Inflammatory macrophage (primary cell): ENCODE measurements at places on chromosomes 1 and 21.

DNA sequence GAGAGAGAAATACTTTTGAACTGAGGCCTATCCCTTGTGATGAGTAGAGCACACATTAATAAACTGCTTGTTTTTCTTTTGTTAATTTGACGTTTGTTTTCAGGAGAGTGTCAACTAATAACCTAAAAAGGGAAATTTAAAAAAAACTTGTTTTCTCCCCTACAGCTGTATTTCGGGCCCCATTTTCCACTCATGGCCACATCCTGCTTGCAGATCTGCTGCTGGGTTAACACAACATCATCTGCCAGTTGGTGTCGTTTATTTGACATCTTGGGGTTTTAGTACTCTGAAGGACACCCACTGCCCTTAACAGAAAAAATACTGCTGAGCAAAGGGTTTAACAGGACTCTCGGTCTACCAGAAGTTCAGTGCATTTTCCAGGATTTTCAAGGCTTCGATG lies 848 bp upstream of the PYHIN1 start:
- no peak for DNase-seq

GRCh38 chr1:68301471-68302001 lies 69.2 kb upstream of the WLS start:
- DNase-seq = no peak

DNA sequence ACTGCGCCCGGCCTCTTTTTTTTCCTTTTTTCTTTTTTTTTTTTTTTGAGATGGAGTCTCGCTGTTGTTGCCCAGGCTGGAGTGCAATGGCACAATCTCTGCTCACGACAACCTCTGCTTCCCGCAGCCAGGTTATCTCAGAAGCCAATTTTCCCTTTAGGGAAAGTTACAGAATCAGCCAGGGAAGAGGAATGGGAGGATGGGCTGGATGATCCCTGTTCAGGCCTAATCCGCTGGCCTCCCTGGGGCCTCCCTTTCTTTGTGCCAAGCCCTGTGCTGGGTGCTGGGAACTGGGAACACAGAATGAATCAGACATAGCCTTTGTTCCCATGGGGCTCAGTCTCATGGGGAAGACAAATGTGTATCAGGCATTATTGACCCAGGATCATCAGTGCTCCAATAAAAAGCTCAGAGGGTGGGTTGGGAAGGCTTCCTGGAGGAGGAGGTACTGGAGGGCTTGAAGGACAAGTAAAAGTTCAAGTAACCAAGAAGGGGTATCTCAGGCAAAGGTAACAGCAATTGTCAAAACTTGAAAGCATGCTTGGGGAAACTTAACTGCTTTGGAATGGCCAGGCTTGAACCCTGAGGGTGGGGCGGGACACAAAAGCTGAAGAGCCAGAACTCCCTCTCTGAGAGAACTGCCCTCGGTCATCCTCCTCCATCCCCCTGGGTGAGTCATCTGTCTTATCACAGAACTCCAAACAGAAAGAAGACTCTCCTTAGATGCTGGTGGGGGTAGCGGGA lies 14.3 kb downstream of the ECHDC2 start:
- DNase-seq = no peak

DNA sequence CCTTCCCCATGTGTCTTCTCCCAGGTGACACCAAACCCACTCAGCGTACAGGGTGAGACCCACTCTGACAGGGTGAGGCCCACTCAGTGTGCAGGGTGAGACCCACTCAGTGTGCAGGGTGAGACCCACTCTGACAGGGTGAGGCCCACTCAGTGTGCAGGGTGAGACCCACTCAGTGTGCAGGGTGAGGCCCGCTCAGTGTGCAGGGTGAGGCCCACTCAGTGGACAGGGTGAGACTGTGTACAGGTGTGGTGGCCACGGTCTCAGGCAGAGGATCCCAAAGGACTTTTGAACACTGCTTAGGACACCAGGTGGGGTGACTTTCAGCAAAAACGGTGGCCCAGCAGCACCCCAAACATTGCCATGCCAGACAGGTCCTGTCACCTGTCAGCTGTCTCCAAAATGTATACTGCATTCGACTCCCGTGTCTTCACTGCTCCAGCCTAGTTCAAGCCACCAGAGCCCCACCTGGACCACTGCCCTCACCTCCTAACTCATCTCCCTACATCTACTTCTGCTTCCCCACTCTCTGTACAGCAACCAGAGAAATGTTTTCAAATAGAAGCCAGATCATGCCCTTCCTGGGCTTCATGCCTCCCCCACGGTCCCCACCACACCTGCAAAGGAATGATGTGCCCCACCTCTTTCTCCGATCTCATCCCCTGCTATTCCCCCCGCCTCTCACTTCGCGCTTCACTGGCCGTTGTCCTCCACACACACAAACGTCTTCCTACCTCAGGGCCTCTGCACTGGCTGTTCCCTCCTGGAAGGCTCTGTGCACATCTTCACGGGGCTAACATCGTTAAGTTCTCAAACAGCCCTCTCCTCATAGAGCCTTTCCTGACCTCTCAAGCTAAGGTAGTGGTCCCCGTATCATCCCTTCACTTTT lies 52.1 kb downstream of the ACBD3 start:
- DNase-seq = no peak

DNA sequence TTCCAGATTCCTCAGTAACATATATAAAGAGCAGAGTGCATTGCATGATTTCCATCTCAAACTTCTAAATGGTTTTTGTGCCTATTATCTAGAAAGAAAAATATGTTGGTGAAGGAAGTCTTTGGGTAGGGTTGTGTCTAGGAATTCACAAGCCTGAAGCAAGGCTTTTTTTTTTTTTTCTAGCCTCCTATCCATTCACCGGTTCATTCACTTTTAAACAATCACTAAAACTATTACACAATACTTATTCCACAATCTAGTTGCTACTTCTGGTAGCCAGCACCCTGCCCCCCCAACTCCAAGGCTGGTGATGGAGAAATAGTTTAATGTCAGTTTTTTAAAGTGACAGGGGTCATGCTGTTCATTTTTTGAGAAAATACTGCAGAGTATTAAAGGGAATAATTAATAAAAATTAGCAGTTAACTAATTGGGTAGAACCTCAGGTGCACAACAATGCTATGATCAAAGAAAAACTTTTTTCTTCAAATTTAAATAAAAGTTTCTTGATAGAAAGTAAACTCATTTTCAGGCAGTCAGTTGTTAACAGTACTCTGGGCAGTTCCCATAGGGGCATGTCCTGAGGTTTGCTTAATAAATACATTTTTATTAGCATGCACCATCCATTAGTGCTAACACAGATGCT lies 10.9 kb downstream of the IRF2BP2 start:
- peak; percentile 51 for DNase-seq

- no peak for DNase-seq
These were observed 89.4 kb upstream of the UBE2U start for GRCh38 chr1:64114012-64114525.

- DNase-seq = peak; percentile 12
These were observed 27.8 kb downstream of the NTPCR start for GRCh38 chr1:232978091-232978634.

DNA sequence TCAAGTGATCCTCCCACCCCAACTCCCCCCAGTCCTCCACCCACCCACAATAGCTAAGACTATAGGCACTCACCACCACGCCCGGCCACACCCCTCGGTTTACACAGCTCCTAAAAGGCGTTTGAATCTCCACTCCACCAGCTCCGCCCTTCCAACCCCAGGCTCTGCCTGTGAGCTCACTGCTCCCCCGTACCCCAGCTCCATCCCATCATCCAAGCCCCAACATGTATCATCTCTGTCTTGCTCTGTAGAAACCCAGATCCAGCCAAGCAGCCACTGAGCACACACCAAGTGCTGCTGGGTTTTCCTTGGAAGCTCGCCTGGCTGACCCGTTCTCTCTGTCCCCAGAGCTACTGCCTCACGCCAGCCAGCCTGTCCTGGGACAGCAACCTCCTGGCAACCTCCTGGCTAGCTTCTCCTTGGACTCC lies 12.0 kb upstream of the S100A2 start:
- DNase-seq = no peak

- no peak for DNase-seq
These were observed 239.1 kb downstream of the OMA1 start for GRCh38 chr1:58307431-58307830.

DNA sequence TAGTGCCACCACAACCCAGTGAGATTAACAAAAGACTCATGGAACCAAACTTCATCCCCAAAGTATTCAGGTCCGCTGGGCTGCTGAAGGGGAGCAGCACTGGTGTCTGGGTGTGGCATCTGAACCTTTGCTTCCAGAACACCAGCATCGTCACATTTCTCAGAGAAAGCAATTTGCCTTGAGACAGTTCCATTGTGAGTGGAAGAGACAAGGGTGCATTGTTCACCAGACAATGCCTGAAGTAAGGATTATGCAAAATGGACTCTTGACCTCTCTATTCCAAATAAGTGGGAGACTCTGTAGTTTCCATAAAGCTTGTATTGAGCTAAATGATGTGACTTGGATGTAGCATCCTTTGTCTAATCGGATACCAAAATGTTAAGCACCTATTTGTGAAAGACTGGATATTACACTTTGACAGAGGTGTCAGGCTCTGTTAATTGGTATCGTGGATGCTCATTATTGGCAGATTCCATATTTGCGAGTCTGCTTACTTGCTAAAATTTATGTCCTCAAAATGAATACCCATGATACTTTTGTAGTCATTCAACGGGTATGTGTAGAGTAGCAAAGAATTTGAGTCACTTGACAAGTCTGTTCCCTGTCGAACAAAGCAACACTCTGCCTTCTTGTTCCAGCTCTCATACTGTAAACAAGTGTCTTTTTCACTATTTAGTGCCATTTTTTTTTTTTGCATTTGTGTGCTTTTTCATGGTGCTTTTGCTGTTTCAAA lies 75.6 kb downstream of the MRPS6 start:
- no peak for DNase-seq

GRCh38 chr1:112776688-112777087 lies 61.6 kb upstream of the PPM1J start:
- no peak for DNase-seq
